AML-193 (cell line): ENCODE measurements at places on chromosomes 3 and 15.

DNA sequence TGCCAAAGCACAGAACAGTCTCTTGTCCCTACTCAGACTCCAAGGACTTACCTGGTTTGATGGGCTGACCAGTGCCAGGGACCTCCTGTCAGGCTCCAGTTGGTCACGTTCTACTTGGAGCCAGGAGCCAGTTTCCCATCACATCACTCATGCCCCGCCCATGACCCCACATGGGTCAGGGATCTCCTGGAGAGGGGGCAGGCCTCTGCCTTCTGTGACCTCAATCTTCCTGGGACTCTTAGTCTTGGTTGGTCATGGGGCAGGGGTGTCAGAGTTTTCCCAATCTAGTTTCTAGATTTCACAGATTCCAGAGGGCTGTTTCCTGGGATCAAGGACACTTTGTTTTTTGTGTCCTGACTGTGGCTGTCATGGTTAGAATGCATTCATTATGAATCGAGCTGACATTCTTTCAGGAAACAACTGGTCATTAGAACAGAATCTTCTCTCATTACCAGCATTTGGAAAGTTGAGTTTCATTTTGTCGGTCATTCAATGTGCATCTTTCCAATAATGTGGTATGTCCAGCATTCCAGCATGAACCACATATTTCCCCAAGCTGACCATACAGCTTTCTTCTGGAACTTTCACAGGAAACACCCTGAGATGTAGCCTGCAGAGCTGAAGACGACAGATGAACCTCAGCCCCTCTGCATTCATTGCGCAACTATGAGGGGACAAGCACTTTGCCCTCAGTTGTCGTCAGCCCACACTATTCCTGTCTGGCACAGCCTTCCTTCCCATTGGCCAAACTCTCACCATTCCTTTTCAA is 19.8 kb downstream of the CYP19A1 start:
- no peak for DNase-seq

GRCh38 chr15:58064082-58064979 is 1.2 kb downstream of the ALDH1A2 start:
- DNase-seq = no peak

- no peak for DNase-seq
Measured at GRCh38 chr3:121809249-121809648, 25.6 kb downstream of the IQCB1 start.

GRCh38 chr3:42159706-42160472 is 68.7 kb downstream of the TRAK1 start:
- no peak for DNase-seq

- no peak for DNase-seq
Measured at GRCh38 chr3:132822266-132822665, 100.1 kb upstream of the NPHP3 start.

DNA sequence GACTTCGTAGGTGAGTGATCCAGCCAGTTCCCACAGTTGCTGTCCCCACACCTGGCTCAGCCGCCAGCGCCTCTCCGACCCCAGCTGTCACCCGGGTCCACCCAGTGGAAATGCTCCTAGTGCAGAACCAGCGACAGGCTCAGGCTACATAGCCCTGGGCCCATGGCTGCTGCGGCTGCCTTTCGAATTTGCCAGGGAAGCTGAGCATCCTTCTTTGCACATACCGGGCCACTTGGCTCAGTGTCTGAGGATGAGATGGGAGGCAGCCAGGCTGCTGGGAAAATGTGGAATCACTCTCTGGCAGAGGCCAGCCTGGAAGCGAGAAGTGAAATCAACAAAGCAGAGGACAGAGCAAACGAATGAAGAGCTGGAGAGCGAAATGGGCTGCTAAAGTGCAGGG is 80.1 kb downstream of the ST8SIA2 start:
- DNase-seq = no peak

DNA sequence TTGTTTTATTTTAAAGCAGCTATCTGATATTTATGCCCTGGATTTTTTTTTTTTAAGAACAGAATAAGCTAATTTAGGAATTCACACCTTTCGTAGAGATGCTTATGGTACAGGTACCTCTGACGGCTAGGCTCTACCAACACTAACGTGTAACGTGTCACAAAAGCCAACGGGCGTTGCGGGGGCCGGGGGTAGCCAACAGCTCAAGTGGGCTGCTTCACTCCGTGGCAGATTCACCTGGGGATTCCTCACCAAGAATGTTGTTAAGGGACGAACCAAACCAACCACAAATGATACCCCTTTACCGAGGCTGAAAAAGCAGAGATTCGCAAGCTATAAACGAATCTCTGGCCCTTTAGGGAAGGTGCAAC is 1.0 kb downstream of the TMCC1 start:
- DNase-seq = no peak

- DNase-seq = no peak
Measured at GRCh38 chr15:67202991-67203390, 51.5 kb downstream of the AAGAB start.

- no peak for DNase-seq
Measured at GRCh38 chr3:27468283-27468886, 15.8 kb downstream of the SLC4A7 start.

DNA sequence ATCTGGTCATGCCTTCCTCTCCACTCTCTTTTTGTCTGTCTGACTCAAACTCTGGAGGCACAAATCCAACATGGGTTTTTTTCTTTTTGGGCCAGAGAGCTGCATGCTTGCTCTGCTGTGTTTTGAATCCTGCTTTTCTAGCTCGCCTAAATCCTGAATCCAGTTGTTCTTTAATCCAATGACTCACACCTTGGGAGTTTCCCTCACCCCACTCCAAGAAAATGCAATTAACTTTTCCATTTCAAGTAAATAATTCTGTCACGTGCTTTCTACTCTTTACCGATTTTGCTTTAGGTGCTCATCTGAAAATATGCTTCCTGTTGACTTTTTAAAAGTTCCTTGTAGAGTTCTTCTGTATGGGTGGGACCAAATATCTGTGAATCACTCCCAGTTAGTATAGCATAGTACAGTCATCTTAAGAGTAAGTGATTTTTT is 47.6 kb downstream of the SLMAP start:
- no peak for DNase-seq

DNA sequence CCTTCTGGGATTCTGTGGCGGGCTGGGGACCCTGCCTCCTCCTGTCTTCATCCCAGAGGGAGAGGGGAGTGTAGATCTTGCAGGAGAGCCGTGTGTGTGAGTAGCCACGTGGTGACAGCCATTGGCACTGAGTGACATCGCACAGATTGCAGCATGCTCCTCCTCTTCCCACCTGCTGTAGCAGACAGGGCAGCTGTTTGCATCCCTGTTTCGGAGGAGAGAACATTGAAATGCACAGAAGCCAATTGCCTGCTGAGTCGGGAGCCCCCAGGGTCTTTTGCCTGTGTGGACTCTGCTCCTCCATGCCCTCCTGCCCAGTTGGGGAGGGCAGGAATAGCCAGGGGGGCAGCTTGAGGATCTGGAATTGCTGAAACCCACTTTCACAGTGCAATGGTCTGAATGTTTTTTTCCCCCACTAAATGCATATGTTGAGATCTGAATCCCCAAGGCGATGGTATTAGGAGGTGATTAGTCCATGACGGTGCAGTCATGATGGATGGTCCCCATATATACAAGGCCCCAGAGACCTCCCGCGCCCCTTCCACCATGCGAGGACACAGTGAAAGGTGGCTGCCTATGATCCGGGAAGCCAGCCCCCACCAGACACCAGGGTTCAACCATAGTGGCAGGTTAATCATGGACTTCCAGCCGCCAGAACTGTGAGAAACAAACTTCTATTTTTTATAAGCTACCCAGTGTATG is 66.8 kb downstream of the CHRNA7 start:
- no peak for DNase-seq

DNA sequence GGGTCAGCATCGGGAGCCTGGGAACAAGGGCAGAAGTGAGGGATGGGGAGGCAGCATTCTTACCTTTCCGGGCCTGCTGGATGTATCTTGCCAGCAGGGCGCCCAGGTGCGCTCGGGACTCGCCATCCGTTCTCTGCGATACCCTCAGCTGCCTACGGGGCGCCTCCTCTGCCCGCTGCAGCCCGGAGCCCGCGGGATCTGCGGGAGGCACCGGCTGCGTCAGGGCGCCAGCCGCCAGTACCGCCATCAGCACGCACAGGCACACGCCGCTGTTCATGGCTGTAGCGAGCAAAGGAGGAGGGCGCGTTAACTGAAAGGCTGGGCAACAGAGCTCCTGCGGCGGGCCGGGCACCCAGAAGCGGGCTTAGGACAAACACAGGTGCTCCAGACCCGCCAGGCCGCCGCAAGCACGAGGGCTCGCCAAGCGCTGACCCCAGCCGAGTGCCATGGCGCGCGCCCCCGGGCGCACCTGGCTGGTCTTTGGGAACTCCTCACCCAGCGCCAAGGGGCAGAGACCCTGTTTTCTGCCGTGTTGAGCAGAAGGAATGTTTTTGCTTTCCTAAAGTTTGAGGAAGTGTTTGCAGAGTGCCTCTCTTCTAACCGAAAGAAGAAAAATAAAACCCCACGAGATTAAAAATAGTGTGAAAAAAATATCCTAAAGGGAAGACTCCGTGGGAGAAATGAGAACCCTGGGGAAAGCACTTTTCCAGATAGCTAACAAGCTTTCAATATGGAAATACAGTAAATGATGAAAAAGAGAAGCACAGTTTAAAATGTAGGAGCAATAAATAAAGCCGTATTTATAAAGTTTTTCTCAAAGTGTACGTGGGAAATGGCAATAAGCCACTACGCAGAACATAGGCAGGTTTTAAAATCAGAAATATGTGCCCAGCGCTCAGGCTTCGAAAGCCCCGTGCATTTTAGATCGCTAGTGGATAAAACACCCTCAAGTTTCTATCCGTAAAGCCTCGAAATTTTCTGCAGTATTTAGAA is 2.3 kb downstream of the CCK start:
- DNase-seq = no peak

DNA sequence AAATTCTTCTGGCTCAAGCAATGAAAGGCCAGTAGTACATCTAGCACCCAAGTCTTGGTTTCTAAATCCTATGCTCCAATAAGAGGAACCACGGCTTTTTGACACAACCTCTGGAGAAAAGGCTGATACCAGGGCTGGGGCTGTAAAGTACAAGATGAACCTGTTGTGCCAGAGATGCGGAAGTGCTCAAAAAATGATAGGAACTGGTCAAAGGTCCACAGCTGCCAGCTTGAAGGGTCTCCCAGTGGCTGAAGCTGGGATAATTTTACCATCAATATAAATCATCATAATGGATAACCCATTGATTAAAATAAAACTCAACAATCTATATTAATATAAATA is 558 bp upstream of the NCEH1 start:
- peak; percentile 91 for DNase-seq

- no peak for DNase-seq
Measured at GRCh38 chr3:111321786-111322185, 220.2 kb upstream of the CD96 start.

DNA sequence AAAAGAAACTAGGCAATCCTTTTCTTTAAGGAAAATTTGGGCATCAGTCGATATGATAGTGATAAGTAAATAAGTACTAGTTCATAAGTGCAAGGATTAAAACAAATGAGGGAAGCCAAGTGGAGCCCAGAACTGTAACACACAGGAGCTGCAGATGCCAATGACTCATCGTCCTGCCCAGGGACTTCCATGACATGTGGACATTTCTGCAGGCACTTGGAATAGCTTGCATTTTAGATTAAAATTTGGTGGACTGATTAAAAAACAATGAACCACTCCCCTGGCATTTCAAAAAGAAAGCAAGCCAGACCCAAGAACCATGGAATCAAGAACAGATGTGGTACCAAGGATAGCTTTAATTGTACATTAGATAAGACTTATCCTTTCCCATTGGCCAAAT is 2.9 kb downstream of the SAMD7 start:
- DNase-seq = no peak

GRCh38 chr3:98322686-98323085 is 31.0 kb upstream of the OR5K4 start:
- no peak for DNase-seq

DNA sequence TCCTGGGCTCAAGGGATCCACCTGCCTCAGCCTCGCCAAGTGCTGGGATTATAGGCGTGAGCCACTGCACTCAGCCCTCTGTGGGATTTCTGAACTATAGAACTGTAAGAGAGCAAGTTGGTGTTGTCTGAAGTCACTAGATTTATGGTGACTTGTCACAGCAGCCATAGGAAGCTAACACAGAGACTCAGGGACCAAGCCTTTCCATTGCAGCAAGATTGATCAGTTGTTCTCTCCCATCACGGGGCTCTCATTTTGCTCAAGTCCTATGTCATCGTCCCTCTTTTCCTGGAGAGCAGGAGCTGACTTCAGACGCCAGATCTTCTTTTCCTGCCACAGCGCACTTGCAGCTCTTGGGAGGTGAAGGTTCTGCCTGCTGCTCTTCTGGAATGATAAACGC is 61.0 kb downstream of the APBA2 start:
- DNase-seq = no peak

DNA sequence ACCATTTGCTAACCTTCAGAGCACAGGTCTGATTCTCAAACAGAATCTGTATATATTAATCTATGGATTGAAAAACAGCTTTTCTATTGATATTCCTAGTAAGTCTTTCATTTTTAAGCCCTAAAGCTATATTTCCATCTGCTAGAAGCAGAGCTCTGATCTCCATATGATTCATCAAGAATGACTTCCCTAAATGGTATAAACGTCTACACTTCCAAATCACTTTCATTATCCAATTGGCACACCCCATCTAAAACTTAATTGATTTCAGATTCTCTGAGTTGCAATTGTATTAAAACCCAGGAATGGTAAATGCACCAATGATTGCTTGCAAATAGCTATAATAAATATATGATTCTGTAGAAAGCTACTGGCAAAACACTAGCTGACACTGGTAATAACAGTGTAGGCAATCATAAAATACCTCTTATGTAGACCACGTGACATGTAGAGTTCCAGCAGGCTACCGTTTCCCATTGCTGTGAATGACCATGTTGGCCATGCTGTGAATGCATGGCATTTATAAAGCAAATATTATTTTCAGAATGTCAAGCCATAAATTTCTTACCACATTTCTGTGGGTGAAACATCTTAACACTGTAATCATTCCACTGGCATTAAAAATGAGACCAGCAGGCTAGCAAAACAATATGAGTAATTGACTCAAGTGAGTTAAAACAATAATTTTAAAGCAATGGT is 226.0 kb downstream of the ZMAT3 start:
- DNase-seq = no peak

DNA sequence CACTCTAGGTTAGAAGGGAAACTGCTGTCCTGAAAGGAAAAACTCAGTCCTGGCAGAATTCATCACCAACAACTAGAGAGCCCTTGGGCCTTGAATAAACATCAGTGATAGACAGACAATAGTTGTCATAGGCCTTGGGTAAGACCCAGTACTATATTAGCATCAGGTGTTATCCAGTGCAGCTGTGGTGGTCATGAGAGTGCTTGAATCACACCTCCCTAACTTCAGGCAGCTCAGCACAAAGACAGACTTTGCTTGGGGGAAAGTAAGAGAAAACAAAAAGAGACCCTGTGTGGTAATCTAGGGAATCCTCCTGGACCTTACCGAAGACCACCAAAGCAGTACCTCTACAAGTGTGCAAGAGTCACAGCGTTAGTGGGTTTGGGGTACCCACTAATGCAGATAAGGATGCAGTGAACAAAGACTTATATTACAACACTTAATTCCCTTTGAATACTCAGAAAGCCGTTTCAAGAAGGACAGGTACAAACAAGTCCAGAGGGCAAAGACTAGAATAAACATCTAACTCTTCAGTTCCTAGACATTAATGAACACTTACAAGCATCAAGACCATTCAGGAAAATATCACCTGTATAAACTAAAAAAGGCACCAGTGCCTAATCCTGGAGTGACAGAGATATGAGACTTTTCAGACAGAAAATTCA is 332.3 kb upstream of the EPHA3 start:
- DNase-seq = no peak
